ENCODE measurements at places on chromosomes 16 and 17. TPM values are rescaled to one million over a fixed set of nuclear protein-coding genes. Genes with fewer than 3 reads are reported as not detected.
A peak's percentile ranks its signal among the peaks of the same experiment; 100 is the strongest.

DNA sequence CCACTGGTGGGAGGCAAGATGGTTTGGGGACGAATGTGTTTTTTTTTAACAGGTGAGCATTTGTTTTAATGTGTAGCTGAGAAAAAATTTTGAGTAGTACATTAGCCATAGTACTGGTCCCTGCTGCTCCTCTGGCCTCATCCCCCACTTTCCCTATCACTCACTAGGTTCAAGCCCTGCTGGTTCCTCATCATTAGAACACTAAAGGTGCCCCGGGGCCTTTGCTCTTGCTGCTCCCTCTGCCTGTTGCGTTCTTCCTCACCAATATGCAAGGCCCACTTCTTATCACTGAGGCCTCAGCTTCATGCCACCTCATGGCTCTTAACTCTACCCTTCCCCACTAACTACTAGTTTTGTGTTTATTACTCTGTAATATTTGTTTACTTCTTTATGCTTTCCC is 74.5 kb downstream of the GNAO1 start:
- peaks cover 26% of the 10 kb centered on the region for H3K4me1 ChIP-seq
- H3K27me3 ChIP-seq, result peaks cover 16% of the 10 kb centered on the region
- no peak overlapping the region for H3K4me3 ChIP-seq

GRCh38 chr17:48335858-48336500 is 94.0 kb downstream of the SKAP1 start:
- H3K4me1 ChIP-seq, result peaks cover 16% of the 10 kb centered on the region
- peaks cover 4% of the 10 kb centered on the region for H3K36me3 ChIP-seq
- H3K27ac ChIP-seq, result no peak overlapping the region
- no peak for DNase-seq

- DNase-seq, result no peak
- H3K4me1 ChIP-seq, result peaks cover 19% of the 10 kb centered on the region
- peaks cover 1% of the 10 kb centered on the region for H3K27me3 ChIP-seq
- no peak overlapping the region for H3K4me3 ChIP-seq
- no peak overlapping the region for H3K27ac ChIP-seq
Observed at GRCh38 chr17:61065263-61065773, 334.3 kb upstream of the TBX2 start.

GRCh38 chr16:56824331-56824730 is 40.7 kb upstream of the SLC12A3 start:
- no peaks in the 10 kb centered on the region for H3K27me3 ChIP-seq
- DNase-seq, result no peak
- H3K4me3 ChIP-seq, result no peak overlapping the region
- H3K4me1 ChIP-seq, result no peaks in the 10 kb centered on the region
- peaks cover 15% of the 10 kb centered on the region for H3K36me3 ChIP-seq

- H3K36me3 ChIP-seq, result no peaks in the 10 kb centered on the region
- peaks cover 2% of the 10 kb centered on the region for H3K27me3 ChIP-seq
- DNase-seq, result peak; percentile 15
- no peaks in the 10 kb centered on the region for H3K4me1 ChIP-seq
Observed at GRCh38 chr17:58587713-58588117, 73.3 kb upstream of the MTMR4 start.

GRCh38 chr17:46742565-46743270 is 75.8 kb downstream of the WNT3 start:
- H3K27me3 ChIP-seq, result no peaks in the 10 kb centered on the region
- H3K4me1 ChIP-seq, result no peaks in the 10 kb centered on the region
- H3K4me3 ChIP-seq, result no peak overlapping the region
- no peak overlapping the region for H3K27ac ChIP-seq
- DNase-seq, result no peak

GRCh38 chr17:81867991-81868673 is 3.0 kb downstream of the ARHGDIA start:
- peaks cover 19% of the 10 kb centered on the region for H3K4me1 ChIP-seq
- no peak for DNase-seq
- H3K4me3 ChIP-seq, result peak overlapping the region; percentile 61
- H3K36me3 ChIP-seq, result peaks cover 22% of the 10 kb centered on the region

DNA sequence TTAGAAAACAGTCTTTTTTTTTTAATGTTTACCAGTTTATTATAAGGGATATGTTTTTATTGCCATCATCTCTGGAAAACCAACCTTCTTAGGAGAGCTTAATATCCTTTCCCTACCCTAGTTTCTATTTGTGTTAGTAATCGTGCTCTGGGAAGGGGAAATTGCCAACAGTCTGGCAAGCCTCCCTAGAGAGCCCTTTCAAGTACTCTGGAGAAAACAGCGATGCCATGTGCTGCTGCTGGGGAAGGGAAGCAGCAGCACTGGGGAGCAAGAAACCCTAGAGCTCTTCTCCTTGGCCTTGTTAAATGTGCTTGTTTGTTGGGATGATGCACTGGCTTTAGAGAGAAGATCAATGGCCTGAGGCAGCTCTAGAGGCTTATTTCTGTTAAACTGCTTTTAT is 10.3 kb downstream of the RETREG3 start:
- no peak overlapping the region for H3K4me3 ChIP-seq
- H3K36me3 ChIP-seq, result peaks cover 8% of the 10 kb centered on the region
- H3K27me3 ChIP-seq, result no peaks in the 10 kb centered on the region
- DNase-seq, result no peak
- H3K27ac ChIP-seq, result no peak overlapping the region
- H3K4me1 ChIP-seq, result no peaks in the 10 kb centered on the region

DNA sequence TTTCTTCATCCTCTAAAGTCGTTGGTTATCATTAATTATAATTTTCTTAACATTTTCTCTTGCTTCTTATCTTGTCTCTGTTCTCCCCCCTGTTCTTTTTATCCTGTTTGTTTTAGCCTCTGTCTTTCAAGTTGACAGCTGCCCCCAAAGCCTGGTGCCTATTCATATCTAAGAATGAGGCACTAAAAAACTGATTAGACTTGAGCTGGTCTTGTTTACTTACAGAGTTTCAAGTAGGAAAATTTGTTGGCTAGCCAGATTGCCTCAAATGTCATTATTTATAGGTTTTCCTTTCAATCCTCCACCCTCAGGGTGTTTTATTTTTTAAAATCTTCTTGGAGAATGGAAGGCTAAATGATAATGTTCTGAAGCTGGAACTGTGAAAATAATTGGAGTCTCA is 236.0 kb downstream of the UTP18 start:
- H3K27ac ChIP-seq, result no peak overlapping the region
- H3K27me3 ChIP-seq, result peaks cover 5% of the 10 kb centered on the region
- no peak overlapping the region for H3K4me3 ChIP-seq
- no peak for DNase-seq
- H3K4me1 ChIP-seq, result no peaks in the 10 kb centered on the region

DNA sequence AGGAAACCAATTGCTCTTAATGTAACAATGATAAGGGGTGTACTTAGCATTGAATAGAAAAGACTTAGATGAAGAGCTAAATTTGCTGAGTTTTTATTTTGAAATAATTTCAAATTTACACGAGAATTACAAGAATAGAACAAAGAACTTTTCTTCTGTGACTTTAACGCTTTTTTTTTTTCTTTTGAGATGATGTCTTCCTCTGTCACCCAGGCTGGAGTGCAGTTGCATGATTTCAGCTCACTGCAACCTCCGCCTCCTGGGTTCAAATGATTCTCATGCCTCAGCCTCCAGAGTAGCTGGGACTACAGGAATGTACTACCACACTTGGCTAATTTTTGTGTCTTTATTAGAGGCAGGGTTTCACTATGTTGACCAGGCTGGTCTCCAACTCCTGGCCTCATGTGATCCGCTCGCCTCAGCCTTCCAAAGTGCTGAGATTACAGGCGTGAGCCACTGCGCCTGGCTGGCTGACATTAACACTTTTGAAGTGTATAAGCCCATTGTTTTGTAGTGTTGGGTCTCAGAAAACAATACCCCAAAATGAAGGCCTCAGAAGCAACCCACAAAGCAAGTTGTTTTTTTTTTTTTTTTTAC is 2.1 kb downstream of the TEN1 start:
- peak overlapping the region; percentile 91 for H3K4me3 ChIP-seq
- DNase-seq, result no peak
- H3K27ac ChIP-seq, result peak overlapping the region; percentile 95
- no peaks in the 10 kb centered on the region for H3K27me3 ChIP-seq
- peaks cover 5% of the 10 kb centered on the region for H3K36me3 ChIP-seq
- peaks cover 26% of the 10 kb centered on the region for H3K4me1 ChIP-seq

DNA sequence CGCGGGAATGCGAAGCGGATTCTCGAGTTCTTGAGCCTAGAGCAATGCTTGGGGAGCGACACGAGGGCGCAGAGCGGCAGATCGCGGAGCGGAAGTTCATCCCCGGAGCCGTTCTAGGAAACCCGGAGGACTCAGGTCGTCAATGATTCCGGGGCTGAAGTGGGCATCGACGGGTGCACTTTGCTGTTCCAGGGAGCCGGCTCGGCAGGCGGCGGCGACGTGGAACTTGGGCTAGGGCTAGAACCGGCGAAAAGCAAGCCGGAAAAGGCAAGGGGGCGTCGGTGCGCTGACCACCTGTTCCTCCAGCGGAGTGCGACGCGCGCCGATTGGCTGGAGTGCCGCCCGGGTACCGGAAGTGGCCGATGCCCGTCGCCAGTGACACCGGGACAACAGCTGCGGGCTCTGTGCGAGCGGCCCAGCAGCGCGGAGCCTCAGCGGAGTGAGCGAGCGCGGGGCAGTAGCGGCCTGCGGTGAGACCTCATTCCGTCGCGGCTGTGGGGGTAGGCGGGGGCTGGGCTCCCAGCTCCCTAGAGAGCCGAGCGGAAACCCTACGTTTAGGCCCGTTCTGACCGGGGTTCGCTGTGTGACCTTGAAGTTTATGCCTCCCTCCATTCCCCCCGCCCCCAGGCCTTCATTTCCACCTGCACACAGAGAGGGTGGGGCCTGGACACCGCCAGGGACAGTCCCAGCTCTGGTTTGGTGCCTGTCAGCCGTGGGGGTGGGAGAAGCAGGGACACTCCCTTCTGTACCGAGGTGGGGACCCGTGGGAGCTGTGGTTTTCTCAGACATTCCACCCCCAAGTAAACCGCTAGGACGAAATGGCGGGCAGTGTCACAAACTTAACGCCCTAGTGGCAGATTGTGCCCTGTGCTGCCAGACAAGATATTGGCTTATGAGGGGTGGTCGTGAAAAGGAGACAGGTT is at the start of gene ZFP3:
TSS of gene ZFP3 (plus strand) at position 362 of the 923 bp plus-strand sequence. CDS start 13,038 bp downstream, outside the sequence.
- H3K36me3 ChIP-seq, result peaks cover 19% of the 10 kb centered on the region
- H3K4me3 ChIP-seq, result peak within 1 kb of the TSS; percentile 81

DNA sequence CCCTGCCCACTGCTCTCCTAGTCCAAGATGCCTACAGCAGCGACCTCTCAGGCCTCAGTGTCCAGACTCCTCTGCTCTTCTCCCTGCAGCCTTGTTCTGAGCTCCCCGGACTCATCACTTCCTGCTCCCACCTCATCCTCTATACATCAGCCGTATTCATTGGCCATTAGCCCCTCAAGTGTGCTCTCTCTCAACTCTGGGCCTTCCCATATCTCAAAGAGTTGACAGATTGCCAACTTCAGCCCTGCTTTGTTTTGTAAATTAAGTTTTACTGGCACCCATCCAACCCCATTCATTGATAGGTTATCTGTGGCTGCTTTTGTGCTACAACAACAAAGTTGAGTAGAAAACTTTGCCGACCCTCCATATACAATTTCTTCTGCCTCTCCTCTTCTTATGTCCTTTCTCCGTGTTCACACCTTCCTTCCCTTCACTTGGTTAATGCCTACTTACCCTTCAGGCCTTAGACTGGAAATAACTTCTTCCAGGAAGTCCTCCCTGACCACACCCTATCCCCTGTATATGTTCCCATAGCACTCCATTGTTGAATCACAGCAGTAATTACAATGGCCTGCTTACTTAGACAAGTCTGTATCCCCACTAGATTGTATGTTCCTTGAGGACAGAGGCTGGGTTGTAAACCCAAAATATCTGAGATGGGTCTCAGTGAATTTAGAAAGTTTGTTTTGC is 63.4 kb upstream of the TANC2 start:
- no peaks in the 10 kb centered on the region for H3K4me1 ChIP-seq
- peaks cover 6% of the 10 kb centered on the region for H3K27me3 ChIP-seq
- DNase-seq, result no peak
- H3K4me3 ChIP-seq, result no peak overlapping the region

DNA sequence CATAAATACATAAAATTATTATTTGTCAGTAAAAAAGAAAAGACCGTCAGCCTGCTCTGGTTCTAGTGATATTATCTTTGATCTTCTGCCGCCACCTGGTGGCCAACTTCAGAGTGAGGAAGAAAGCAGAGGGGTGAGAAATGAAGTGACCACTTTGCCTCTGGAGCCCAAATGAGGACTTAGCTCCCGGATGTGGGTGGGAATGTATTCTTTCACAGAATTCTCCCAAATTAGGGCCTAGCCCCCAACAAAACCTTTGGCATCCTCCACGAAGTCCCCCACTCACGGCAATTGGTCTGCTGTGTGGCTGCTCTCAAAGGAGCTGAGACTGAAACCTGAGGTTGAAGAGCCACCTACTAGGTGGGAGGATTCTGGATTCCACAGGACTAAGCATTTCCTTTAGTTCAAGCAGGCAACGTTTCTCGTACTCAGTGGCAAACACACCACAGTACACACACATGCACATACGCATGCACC is 4.9 kb upstream of the ZNF267 start:
- peaks cover 77% of the 10 kb centered on the region for H3K4me1 ChIP-seq
- peak; percentile 74 for DNase-seq
- H3K27ac ChIP-seq, result peak overlapping the region; percentile 93
- peaks cover 5% of the 10 kb centered on the region for H3K36me3 ChIP-seq

GRCh38 chr17:8953156-8953885 is 12.2 kb downstream of the PIK3R5 start:
- H3K27ac ChIP-seq, result no peak overlapping the region
- H3K36me3 ChIP-seq, result peaks cover 60% of the 10 kb centered on the region
- DNase-seq, result no peak
- no peaks in the 10 kb centered on the region for H3K27me3 ChIP-seq
- H3K4me3 ChIP-seq, result no peak overlapping the region

- no peaks in the 10 kb centered on the region for H3K36me3 ChIP-seq
- H3K4me3 ChIP-seq, result no peak overlapping the region
- no peak for DNase-seq
- H3K27me3 ChIP-seq, result peaks cover 5% of the 10 kb centered on the region
- H3K27ac ChIP-seq, result no peak overlapping the region
Observed at GRCh38 chr17:45376171-45377005, 56.3 kb downstream of the ARHGAP27 start.

DNA sequence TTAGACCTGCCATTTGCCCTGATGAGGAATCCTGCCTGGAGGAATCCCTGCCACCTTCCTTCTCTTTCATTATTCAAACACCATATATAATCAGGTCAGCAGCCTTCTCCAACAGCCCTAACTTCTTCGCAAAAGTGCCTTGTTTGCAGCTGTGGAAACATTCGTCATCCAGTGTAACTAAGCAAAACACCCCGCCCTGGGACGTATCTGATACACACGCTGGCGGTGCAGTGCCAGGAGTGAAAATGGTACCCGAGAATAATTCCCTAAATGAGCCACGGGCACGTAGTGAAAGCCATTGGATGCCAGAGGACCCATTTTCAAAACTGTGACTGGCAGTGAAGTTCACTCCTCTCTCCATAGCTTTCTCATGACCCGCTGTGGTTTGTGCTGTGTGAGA is 73.7 kb downstream of the IRX3 start:
- no peak for DNase-seq
- no peak overlapping the region for H3K27ac ChIP-seq
- H3K36me3 ChIP-seq, result no peaks in the 10 kb centered on the region

GRCh38 chr17:38535886-38536285 is 69.9 kb downstream of the SRCIN1 start:
- no peak overlapping the region for H3K27ac ChIP-seq

Gene SSH2
- total RNA-seq, result 43.6 TPM

Gene NT5M
- total RNA-seq, result 5.8 TPM
